ENCODE measurements at places on chromosomes 4 and X.

- no peak for DNase-seq
Measured at GRCh38 chrX:43551590-43551989, 104.5 kb upstream of the MAOA start.

DNA sequence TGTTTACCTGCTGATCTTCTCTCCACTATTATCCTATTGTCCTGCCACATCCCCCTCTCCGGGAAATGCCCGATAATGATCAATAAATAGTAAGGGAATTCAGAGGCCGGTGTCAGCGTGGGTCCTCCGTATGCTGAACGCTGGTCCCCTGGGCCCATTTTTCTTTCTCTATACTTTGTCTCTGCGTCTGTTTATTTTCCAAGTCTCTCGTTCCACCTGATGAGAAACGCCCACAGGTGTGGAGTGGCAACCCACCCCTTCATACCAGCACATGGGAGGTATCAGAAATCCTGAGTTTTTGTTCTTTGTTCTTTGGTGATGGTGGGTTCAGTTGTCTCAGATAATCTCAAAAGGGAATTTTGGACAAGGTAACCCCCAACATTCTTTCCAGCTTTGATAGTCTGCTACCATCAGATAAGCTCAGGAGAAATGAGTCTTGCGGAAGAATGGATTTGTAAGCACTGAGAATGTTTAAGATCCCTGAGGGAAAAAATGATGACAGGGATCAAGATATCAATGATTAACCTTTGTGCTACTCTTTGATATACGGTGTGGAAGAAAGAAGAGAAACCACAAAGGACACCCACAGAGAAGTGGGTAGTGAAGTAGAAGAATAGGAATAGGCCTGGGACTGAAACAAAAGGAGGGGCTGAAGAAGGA, 117.9 kb downstream of the CEP44 start:
- DNase-seq = no peak

DNA sequence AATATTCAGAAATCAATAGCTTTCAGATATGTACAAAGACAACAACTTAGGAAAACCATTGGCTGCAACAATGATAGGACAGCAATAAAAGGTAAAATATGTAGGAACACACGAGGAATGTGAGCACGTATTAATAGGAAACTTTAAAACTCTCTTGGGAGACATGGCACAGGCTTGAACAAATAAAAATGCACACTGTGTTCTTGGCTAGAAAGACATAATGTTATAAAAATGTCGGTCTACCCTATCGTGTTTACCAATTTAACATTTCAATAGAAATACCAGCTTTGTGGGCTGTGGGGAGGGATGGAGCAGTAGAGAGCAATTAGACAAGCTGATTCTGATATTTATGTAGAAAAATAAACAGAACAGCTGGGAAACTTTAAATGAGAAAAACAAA, 69.0 kb upstream of the FAM9B start:
- no peak for DNase-seq

DNA sequence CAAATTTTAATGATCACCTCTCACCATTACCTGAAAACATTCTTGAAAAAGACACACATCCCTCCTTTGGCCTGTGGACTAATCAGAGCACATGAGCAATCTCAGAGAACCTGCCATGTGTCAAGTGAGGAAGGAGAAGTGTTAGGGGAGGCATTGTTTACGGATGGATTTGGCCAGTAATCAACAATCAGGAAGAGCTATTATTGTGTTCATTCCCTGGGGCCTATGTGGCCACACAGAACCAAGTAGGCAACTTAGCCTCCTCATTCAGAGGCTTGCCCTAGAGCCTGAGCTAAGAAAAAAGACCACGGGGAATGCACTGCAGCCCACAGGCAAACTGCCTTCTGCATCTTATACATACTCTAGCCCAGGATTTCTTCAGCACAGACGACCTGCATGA, 40.6 kb upstream of the DOCK11 start:
- DNase-seq = no peak

DNA sequence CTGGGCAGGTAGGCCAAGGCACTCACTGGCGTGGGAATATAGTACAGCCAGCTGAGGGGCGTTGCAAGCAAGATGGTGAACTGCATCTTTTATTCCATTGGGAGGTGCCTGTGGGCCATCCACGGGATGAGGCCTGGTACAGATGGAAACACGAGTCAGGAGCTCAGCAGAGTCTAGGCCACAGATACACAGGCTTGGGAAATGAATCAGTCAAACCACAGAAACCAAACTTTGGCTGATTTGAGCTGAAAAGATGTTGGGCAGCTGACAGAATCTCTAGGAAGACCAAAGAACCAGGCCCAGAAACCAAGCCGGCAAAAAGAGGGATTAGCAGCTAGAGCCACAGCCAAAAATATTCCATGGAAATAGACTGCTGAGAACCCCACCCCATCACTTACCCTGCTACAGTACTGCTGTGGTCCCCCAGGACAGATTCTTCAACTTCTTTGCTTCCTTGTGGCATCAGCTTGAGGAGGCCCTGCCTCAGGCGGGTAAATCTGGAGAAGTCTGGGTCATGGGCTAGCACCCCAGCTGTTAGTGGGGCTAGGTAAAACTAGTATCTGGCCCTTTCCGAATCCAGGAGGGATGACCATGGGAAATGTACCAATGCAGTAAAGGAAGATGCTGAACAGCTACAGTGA, 75.4 kb downstream of the TMEM131L start:
- no peak for DNase-seq

GRCh38 chr4:154399259-154399974, 92.2 kb downstream of the DCHS2 start:
- DNase-seq = no peak

- no peak for DNase-seq
Measured at GRCh38 chrX:42686706-42687105, 91.3 kb downstream of the PPP1R2C start.

DNA sequence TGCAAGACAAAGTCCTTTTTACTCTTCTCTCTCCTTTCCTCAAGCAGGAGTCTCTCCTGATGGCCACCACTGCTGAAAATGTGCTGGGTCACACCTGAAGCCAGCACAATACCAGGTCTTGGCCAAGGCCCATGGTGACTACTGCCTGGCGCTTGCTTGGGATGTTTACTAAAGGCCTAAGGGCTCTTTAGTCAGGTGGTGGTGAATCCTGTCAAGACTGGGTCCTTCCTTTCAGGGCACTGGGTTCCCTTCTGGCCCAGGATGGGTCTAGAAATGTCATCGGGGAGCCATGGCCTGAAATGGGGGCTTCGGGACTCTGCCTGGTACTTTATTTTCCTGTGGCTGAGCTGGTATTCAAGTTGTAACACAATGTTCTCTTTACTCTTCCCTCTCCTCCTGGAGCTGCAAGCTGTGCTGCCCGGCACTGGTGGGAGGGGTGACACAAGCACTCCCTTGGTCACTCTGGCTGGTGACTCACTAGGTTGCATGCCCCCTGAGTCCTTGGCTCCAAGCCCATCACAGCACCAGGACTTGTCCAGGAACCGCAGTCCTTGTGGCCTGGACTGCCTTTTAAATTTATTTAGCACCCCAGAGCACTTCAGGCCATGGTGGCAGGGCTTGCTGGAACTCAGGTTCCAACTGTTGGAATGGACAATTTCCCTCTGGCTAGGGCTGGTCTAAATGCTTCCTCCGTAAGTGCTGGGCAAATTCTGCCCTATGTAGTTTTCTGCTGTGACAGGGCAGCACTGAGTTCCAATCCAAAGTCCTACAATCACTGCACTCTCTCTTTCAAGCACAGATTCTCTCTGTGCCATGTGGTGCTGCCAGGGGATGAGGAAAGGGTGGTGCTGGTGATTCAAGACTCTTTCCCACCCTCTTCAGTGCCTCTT, 11.3 kb downstream of the ARL13A start:
- no peak for DNase-seq

DNA sequence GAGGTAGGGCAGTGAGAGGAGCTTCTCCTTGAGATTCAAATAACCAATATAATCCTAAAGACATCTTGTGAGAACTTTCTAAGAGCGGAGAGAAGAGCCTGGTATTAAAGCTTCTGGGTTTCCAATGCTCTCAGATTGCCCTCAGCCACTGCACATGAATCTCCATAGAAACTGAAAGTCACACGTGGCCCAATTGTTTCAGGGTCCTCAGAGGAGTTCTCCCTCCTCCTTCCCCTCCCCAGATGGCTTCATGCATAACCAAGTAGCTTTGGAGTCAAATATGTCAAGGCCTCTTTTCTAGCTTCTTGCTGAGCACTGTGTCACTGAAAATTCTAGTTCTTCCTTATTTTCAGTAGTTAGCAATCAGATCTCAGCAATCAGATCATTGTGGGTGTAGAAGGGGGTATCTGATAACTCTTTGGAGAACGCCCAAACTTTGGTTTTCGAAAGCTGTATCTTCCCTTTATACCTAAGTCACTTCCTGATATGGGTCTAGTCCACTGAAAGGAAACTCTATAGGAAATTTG, 2.2 kb downstream of the BTK start:
- no peak for DNase-seq

DNA sequence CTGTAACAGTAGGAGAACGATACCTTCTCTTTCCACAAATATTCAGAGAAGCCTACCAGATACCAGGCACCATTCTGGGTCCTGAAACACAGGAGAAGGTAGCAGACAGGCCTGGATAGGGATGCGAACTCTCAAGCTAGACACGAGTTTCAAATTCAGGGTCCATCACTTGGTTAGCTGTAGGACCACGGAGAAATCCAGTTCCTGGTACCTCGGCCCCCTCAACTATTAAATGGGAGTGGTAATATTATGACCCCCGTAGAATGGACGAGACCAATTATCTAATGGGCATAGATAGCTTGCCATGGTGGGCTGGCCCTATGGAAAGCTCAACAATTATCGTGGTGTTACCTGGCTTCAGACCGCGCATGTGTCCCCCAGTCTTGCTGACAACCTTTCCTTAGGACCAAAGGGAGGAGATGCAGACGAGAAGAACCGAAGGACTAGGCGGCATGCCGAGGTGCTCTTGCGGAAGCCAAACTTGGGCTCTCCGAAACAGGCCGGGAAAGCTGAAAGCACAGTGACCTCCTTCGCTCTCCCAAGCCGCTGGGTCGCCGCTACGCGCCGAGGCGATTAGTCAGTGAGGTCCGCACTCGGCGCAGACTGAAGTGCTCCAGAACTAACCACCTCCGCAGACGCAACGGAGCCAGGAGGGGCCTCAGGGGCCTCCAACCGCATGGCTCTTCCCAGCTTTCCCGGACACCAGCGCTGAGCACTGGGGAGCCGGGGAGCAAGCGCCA, 19.6 kb downstream of the NKX3-2 start:
- DNase-seq = no peak

DNA sequence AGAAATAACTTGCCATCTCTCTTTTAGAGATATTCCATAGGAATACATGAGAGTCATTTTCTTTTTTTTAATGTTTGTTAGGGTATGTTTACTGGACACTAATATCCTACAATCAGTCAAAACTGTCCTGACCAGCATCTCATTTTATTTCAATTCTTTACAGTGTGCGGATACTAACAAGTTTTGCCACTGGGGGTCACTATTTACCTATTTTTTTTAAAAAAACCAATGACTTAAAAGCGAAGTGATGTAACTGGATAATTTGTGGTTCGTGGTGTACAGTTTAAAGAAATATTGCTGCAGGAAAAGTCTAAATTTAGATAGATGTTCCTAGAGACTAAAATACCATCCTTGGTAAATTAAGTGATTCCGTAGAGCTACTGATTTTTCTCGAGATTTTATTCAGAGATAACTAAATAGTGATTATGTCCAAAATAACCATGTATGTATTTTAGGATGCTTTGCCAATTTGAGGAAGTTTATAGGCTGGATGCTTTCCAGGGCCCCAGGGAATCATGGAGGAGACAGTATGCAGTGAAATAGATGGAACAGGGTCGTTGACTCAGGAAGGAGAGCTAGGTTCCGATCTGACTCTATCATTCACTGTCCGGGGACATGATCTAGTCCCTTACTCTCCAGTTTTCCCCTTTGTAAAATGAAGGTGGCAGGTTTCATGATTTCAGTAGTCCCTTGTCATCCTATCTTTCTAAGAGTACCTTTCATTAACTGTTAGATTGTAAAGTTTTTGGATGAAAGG, 34.0 kb upstream of the GNPDA2 start:
- DNase-seq = no peak

GRCh38 chr4:21198683-21199082, 498.4 kb downstream of the PACRGL start:
- DNase-seq = no peak

- no peak for DNase-seq
Measured at GRCh38 chrX:40550066-40550465, 30.7 kb upstream of the ATP6AP2 start.

GRCh38 chr4:85260064-85260463, 214.9 kb upstream of the ARHGAP24 start:
- no peak for DNase-seq

DNA sequence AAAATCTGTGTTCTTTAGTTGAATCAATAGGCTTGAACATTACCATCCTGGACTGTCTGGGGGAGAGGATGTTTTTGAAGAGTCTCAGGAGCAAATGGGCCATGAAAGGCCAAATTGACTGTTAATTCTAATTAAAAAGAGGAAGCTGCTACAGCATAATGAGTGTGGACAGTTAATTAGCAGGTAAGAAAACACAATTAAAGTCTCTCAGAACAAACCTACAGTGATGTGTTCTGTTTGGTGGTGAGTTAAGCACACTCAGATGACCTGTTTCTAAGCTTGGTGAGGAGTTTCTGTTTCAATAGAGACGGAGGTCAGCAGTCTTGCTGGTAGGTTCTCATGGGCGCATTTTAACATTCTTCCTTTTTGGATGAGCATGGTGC, 68.1 kb downstream of the DRD5 start:
- DNase-seq = no peak

GRCh38 chrX:38717871-38718270, 83.4 kb upstream of the MID1IP1 start:
- no peak for DNase-seq

DNA sequence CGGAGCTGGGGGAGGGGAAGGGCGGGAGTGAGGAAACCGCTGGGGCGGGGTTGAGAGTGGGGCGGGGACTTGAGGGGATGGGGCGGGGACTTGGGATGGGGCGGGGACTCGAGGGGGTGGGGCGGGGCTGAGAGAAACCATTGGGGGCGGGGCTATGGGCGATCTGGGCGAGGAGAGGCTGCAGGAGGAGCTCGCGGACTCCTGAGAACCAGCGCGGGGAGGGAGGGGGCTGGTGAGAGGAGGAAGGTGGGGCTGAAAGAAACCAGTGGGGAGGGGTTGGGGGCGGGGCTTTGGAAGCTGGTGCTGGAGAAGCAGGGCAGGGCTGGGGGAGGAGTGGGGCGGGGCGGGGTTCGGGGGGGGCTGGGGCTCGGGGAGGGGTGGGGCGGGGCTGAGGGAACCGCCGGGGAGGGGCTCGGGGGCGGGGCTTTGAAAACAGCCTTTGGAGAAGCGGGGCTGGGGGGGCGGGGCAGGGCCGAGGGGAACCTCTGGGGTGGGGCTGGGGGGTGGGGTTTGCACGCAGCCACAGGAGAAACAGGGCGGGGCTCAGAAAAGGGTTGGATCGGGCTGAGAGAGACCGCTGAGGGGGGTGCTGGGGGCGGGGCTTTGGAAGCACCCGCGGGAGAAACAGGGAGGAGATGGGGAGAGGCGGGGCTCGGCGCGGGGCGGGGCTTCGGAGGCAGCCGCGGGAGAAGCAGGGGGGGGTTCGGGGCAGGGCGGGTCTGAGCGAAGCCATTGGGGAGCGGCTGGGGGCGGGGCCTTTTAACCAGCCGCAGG, 777 bp upstream of the EOLA2 start:
- DNase-seq = peak; percentile 80

GRCh38 chr4:153758136-153758535, 1.7 kb downstream of the RNF175 start:
- no peak for DNase-seq

GRCh38 chr4:165378745-165379677, at the start of gene CPE:
TSS of gene CPE (plus strand) at chr4:165379008. CDS start at chr4:165379222, 214 bp downstream.
- DNase-seq = peak; percentile 22

- DNase-seq = no peak
Measured at GRCh38 chr4:147814376-147814775, 82.5 kb downstream of the ARHGAP10 start.

- DNase-seq = no peak
Measured at GRCh38 chrX:119087121-119087520, 14.3 kb downstream of the CT47C1 start.

- no peak for DNase-seq
Measured at GRCh38 chrX:131762802-131763234, 218.9 kb downstream of the OR13H1 start.
